ENCODE measurements at places on chromosomes 11 and 22. TPM values are rescaled to one million over a fixed set of nuclear protein-coding genes. Genes with fewer than 3 reads are reported as not detected.

FAM76B gene
- 48.1 TPM for total RNA-seq

NAALAD2 gene
- not detected for total RNA-seq

AMPD3 gene
- 21.4 TPM for total RNA-seq

C11orf65 gene
- 0.58 TPM for total RNA-seq

CDKN1C gene
- 0.60 TPM for total RNA-seq

GRCh38 chr11:74532501-74533246 is 39.1 kb upstream of the LIPT2 start:
- no peaks in the 10 kb centered on the region for H3K36me3 ChIP-seq
- no peak overlapping the region for H3K27ac ChIP-seq
- DNase-seq, result no peak
- no peak overlapping the region for H3K4me3 ChIP-seq
- peaks cover 4% of the 10 kb centered on the region for H3K4me1 ChIP-seq

DNA sequence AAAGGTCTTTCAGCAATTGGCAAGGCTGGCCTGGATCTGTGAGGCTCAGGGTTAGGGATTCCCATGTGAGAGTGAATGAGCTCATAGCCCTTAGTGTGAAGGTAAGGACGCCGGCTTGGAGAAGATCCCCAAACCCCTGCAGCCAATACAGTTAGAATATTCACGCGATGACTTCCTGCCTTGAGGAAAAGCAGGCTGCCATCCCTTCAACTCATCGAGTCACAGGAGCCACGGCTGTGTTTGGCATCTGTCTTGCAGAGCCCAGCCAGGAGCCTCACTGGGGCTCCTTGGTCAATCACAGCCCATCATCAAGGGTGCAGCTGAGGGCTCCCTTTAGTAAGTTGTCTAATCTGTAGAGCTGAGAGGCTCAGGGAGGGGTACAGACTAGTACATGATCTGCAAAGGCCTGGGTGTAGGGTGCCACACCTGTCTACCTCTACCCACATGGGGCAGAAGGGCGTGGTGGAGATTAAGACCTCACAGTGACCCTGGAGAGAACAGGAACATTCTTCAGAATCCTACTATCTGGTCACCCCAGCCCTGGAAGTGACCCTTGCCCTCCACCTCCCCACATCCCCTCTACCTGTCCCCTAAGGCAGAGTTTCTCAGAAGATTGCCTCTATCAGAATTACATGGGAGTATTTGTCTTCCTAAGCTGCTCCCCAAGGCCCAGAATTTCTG is 18.5 kb downstream of the IL10RA start:
- H3K36me3 ChIP-seq, result peaks cover 41% of the 10 kb centered on the region
- no peak overlapping the region for H3K4me3 ChIP-seq
- H3K27me3 ChIP-seq, result no peaks in the 10 kb centered on the region
- peak overlapping the region; percentile 99 for H3K27ac ChIP-seq

- H3K36me3 ChIP-seq, result peaks cover 6% of the 10 kb centered on the region
- peaks cover 14% of the 10 kb centered on the region for H3K4me1 ChIP-seq
- peaks cover 49% of the 10 kb centered on the region for H3K27me3 ChIP-seq
- peak overlapping the region; percentile 48 for H3K4me3 ChIP-seq
- no peak overlapping the region for H3K27ac ChIP-seq
Observed at GRCh38 chr11:123653827-123654565, 428 bp downstream of the SCN3B start.

- H3K27me3 ChIP-seq, result peaks cover 18% of the 10 kb centered on the region
- H3K4me3 ChIP-seq, result no peak overlapping the region
- no peaks in the 10 kb centered on the region for H3K36me3 ChIP-seq
Observed at GRCh38 chr11:115168229-115168671, 336.0 kb downstream of the CADM1 start.

- H3K4me1 ChIP-seq, result peaks cover 21% of the 10 kb centered on the region
- H3K27me3 ChIP-seq, result no peaks in the 10 kb centered on the region
- H3K27ac ChIP-seq, result peak overlapping the region; percentile 83
Observed at GRCh38 chr11:47408598-47409439, 429 bp downstream of the SLC39A13 start.

Data from activated CD4-positive, alpha-beta memory T cell treated with anti-CD3 and anti-CD28 coated beads, Interleukin-2, amount 10 ng/mL, durations not matched to agents 7 days and 5 days (primary cell).